ENCODE measurements at places on chromosomes 6 and 20. TPM values are rescaled to one million over a fixed set of nuclear protein-coding genes. Genes with fewer than 3 reads are reported as not detected.

Gene ANKRD66
- 2.7 TPM for polyA plus RNA-seq

DNA sequence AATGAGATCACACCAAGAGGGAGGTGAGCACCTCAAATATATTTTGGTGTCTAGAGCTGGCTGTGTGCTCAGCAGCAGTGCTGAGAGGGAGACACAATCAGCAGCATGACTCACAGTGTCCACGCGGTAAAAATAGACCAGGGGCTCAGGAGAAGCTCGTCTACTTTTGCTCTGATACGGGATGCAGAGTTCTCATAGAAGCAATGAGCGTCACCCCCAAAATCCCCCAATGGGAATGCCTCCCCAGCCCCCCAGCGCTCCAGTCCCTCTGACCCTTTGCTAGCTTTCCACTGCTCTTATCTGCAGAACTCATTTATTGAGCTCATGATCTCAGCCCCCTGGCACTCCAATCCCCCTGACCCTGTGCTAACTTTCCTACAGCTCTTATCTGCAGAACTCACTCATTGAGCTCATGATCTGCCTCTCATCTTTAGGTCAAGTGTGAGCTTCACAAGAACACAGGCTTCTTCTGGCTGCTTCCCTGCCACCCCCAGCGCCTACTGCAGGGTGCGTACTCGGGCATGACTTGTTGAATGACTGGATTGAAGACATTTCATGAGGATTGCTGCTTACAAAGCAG, 34.0 kb downstream of the SYNDIG1 start:
- H3K27ac ChIP-seq: no peak overlapping the region
- no peaks in the 10 kb centered on the region for H3K27me3 ChIP-seq
- DNase-seq: no peak
- H3K4me3 ChIP-seq: no peak overlapping the region
- no peaks in the 10 kb centered on the region for H3K4me1 ChIP-seq

DNA sequence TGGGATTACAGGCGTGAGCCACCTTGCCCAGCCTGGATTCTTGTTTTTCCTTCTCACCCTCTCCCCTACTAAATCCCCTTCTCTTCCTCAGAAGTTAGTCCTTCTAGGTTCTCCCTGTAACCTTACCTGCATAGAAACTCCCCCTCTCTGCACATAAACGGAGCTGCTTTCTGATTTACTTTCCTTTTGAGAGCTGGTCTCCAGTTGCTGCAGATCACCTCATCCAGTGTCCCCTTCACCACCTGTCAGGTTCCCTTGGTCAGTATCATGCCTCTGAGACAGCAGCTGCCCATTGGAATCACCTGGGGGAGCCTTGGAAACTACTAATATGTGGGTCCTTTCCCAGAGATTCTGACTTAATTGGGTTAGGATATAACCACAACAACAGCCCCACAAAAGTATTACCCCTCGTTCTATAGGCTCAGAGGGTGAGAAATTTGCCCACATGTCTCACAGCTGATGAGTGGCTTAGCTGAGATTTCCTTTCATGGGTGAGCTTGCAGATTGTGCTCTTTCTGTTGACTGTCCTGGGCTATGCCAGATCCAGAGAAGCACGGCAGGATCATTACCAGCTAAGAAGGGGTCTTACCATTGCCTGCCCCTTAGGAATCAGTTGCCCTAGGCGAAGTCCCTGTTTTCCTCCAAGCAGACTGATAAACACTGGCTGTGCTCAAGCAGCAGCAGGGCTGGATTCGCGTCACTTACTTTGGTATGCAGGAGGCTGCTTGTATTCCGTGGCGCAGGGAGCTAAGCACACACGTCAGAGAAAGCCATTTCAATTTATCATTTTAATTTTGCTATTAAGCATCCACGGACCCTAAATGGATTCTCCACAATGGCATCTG, 51.3 kb downstream of the AKAP12 start:
- no peaks in the 10 kb centered on the region for H3K27me3 ChIP-seq
- peaks cover 15% of the 10 kb centered on the region for H3K4me1 ChIP-seq
- no peaks in the 10 kb centered on the region for H3K36me3 ChIP-seq

Gene HACE1
- 26.3 TPM for polyA plus RNA-seq

Measured in left lung (tissue), 14 donors.